ENCODE measurements at places on chromosomes 16 and 17. TPM values are rescaled to one million over a fixed set of nuclear protein-coding genes. Genes with fewer than 3 reads are reported as not detected.
A peak's percentile ranks its signal among the peaks of the same experiment; 100 is the strongest.

GRCh38 chr16:65950211-65950610 lies 416.3 kb upstream of the CDH5 start:
- no peak for DNase-seq

Gene ALOX15
- total RNA-seq, result not detected

Gene KLHL10
- not detected for total RNA-seq

GRCh38 chr17:76943202-76943601 lies 75.0 kb downstream of the MGAT5B start:
- no peak for DNase-seq

- DNase-seq, result peak; percentile 5
Measured at GRCh38 chr17:56085576-56086267, 67.6 kb upstream of the ANKFN1 start.

GRCh38 chr17:14840616-14841231 lies 424.4 kb downstream of the PMP22 start:
- DNase-seq, result no peak

GRCh38 chr17:64494121-64494520 lies 2.7 kb downstream of the POLG2 start:
- DNase-seq, result no peak

Data from activated naive CD4-positive, alpha-beta T cell treated with anti-CD3 and anti-CD28 coated beads for 36 hours (primary cell).